ENCODE measurements at places on chromosomes 7 and 10.

DNA sequence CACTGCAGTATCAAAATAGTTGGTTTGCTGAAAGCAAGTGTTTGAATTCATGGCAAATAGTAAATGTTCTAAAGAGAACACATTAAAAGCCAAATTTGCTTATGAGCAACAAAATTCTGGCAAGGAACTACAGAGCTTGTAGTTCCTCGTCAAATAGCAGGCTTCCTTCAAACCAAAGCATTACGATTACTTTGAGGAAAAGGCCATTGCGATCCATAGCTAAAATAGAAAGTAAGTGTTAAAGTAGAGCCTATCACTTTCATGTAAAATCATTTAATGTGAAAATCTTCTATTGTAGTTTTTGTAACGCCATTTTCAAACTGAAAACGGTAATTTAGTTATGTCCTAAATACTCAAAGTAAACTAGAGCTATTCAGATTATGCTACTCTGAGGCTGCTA is 20.1 kb downstream of the CACNA2D1 start:
- DNase-seq, result no peak

DNA sequence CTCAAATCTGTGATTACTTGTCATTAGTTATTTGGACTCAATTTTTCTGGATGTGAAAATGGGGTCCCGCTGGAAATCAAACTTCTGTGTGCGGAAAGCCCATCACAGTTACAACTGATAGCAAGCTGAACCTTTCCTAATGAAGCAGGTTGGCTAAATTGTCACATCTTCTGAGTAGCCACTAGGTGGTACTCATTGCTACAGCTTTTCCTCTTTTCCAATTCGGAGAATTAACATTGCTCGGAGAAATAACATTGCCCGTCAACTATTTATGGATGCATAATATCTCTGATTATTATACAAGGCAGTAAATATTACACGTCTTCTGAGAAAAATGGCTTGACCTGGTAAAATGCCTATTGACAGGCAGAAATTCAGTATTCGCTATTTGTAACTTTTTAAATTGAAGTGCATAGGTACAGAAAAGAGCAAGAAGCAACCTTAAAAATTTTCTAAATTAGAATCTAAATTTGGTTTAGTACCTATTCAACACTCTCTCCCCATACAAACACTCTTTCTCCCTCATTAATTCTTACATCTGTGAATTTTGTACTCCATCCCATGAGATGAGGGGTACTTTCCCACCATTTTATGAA is 17.3 kb upstream of the BLOC1S2 start:
- peak; percentile 68 for DNase-seq

DNA sequence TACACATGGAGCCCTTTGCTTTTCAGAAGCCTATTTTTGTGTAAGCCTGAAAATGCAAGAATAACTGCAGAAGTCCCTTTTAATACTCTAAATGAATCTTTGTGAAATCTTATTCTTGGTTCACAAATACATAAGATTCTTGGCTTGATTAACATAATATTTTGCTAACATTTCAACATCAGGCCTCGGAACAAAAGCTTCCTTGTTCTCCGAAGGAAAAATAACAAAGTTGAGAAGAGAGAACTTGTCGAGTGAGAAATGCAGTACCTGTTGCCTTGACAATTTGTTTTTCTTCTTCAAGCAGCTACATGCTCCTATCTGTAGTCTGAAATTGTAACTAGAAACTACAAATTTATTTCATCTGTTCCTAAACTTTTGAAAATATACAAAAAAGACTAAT is 8.5 kb downstream of the NT5C2 start:
- no peak for DNase-seq

DNA sequence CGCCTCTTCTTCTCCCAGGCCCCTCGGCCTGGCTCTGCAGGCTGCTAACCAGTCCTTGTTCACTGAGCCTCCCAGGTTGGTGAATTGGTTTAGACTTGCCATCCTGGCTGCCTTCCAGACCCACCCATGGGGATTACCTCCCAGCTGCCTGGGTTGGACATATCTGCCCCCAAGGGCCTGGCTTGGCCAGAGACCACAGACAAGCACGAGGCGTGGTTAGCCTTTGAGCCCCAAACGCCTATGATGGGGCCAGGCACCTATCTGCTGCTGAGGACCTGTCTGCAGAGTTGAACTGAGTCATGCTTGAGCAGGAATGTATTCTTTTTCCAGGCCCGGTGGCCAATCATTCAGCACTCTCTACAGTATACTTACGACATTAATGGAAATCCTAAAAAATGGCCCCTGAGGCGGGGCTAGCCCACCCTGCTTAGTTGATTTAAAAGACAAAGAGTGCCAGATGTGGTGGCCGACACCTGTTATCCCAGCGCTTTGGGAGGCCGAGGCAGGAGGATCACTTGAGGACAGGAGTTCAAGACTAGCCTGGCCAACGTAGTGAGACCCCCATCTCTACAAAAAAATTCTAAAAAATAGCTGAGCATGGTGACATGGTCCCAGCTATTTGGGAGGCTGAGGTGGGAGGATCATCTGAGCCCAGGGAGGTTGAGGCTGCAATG is 361.5 kb downstream of the FRMD4A start:
- no peak for DNase-seq

GRCh38 chr10:36362257-36362656 is 720.2 kb upstream of the FZD8 start:
- peak; percentile 9 for DNase-seq

DNA sequence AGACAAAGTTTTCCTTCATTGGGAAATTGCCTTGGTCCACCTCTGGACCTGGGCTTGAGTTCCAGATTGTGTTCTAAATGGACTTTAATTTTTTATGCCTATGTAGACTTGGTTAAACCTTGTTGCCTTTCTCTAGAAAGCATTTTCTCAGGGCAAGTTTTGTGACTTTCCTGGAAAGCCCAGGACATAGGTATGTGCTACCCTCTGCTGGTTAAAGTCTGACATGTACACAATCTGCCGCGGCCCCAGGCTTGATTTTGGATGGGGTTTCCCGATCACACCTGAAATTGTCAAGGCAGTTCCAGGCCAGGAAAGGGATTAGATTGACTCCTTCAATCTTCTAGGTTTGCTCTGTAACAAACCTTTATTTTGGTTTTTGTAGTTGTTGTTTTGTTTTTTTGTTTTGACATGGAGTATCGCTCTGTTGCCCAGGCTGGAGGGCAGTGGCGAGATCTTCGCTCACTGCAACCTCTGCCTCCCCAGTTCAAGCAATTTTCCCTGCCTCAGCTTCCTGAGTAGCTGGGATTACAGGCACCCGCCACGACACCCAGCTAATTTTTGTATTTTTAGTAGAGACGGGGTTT is 14.1 kb upstream of the AKR1B10 start:
- peak; percentile 69 for DNase-seq

GRCh38 chr7:100119072-100119969 is at the start of the genes CNPY4 and TAF6:
Gene CNPY4 (plus strand): TSS chr7:100119634. CDS start chr7:100119745, 111 bp downstream.
Gene TAF6 (minus strand): TSS chr7:100119358. CDS start chr7:100114209, 5,149 bp downstream.
- peak; percentile 98 for DNase-seq

GRCh38 chr7:24075426-24075810 is 208.6 kb upstream of the NPY start:
- no peak for DNase-seq

- DNase-seq, result peak; percentile 15
Observed at GRCh38 chr7:16345979-16346958, 75.1 kb downstream of the CRPPA start.

DNA sequence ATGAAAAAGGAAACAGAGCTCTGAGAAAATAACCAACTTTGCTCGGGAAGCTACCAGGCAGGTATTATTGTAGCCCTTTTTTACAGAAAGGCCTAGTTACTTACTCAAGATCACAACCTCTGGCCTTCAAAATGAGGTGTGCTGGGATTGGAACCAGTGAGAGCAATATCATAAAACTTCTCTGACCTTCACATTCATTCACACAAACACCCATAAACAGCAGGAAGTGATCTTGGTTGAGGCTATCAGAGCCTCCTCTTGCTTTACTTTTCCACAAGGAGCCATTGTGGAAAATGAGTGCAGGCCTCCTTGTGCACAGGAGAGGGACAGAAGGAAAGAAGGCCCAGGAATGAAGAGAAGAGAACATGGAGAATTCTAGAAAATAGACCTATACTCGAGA is 204.5 kb upstream of the NPVF start:
- no peak for DNase-seq

DNA sequence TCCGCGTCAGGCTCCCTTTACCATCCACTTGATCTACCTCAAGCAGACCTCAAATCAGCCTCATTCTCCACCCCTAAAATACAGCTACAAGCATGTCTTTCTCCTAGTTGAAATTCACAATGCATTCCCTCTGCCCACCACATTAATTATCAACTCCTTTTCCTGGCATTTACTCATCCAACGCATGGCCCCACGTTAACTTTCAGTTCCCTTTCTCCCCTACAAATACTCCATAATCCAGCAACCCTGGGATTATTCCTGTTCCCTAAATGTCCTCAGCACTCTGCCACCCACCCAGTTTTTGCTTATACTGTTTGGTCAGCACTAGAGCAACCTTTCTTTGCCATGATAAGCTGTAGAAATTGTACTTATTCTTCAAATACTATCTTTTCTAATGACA is 5.7 kb upstream of the VIM start:
- DNase-seq, result no peak

DNA sequence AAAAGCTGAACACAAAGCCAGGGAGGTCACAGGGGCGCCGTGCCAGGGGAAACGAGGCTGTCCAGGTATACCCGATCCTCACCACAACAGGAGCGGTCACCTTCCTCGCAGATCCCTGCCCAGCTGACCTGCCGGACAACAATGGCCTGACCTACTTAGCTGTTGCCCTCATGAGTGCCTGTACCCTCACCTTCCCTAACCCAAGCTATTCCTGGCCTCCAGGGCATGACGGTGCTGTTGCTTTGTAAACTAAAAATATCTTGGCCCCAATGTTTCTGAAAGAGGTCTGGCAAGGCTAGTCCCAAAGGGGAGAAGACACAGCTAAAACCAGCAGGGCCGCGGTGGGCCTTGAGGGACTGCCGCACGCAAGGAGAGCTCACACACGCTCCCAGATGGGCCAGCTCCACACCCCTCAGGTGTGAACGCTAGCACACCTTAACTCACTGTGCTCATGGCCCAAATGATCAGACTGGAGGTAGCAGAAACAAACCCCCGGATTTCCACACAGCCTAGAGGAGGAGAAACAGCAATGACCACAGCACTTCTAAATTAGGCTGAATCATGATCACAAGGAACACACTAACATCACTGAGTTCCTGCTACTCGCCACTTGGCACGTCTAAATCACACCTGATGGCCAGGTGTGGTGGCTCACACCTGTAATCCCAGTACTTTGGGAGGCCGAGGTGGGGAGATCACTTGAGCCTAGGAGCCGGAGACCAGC is 66.3 kb upstream of the CYTH3 start:
- DNase-seq, result no peak

DNA sequence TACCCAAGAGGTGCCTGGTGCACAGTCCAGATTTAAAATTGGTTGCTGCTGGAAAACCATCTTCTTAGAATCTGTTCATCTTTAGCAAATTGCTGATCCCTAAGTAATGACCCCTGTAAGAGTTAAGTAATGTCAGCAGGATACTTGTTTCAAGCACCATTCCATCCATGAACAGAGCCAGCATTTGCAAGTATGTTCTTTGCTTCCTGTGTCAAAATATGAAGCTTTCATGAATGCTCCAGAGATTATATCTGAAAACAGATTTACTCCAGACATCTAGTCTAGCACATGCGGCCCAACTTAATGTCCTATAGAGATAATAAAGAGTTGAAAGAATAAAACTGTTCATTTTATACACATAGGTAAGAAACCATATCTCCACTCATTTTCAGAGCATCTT is 98.7 kb upstream of the ZNF438 start:
- DNase-seq, result no peak

GRCh38 chr10:35855155-35855947 is 213.3 kb upstream of the FZD8 start:
- DNase-seq, result no peak

DNA sequence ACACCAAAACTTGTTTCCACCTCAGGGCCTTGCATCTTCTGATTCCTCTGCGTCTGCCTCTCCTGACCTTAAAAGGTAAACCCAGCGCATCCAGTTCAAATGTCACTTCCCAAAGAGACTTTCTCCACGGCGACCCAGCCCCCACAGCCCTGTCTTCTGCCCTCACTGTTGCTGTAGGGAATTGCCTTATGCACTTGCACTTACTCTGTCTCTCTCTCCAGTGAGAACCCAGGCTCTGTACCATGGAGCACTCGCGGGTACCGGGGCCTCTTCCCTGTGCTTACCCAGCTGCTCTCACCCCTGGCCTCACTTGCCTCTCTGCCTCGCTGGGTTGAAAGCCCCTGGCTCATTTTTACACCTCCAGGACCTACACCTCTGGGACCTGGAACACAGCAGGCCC is 48.4 kb downstream of the AOC1 start:
- DNase-seq, result no peak

- no peak for DNase-seq
Observed at GRCh38 chr10:43411536-43411935, 2.5 kb upstream of the HNRNPF start.

All from iPS-NIHi11 (cell line).